ENCODE measurements at places on chromosomes 7 and 10. TPM values are rescaled to one million over a fixed set of nuclear protein-coding genes. Genes with fewer than 3 reads are reported as not detected.

DNA sequence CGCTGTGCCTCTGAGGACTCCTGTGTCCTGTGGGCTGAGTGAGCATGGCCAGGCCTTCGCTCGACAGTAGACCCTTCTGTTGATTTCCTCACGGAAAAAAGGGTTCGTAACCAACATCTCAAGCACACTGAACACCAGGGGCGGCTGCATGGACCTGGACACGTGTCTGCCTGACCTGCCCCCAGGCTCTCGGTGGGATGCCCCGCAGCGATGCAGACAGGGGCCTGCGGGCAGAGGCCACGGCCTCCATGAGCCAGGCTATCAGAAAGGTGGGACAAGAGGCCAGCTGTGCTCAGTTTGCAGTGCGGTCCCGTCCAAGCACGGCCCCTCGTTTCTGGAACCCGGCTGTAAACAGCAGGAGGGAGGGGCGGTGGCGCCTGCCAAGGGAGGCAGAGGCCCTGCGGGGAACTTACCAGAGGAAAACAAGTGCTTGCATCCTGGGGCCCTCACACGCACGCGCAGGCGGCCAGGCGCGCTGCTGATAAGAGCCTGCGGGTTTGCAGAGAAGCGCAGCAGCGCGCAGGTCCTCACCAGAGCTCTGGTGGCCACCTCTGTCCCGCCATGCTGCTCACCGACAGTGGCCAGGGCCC is 10.6 kb downstream of the GPR146 start:
- no peak for DNase-seq

- DNase-seq = peak; percentile 96
Measured at GRCh38 chr7:46930366-46930765, 651.5 kb downstream of the TNS3 start.

DNA sequence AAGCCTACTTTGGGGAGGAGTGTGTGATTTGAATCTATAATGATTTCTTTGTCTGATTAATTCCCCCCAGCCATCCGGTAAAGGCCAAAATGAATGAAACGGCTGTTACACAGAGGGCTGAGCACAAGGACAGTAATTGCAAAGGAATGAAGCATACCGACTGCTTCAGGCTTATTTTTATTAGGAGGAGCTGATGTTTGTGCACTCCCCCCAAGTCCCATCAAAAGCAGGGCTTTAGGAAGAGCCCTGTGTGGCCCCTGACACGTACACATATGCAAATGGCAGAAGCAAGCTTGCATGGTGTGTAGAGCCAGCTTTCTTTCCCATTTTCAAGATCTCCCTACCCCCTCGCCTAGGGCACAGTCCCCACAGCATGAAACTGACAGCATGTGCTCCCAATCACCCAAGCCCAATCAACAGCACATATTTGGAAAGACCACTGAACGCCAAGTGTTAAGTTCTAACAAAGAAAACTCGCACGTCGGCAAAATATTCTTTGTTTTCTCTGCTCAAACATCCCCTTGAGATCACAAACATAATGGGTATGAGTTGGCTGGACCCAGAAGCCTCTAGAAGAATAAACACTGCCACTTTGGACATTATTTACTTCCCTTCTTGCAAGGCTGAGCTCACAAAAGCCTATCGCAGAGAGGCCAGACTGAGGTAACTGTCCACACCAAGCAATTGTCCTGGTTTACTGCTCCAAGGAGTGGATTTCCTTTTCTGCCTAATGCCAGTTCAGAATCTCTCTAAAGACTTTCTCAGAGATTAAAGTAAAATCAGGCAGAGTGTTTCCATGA is 143.0 kb downstream of the CUBN start:
- DNase-seq = peak; percentile 95

GRCh38 chr7:13420726-13421125 is 568.7 kb downstream of the ETV1 start:
- DNase-seq = no peak

DNA sequence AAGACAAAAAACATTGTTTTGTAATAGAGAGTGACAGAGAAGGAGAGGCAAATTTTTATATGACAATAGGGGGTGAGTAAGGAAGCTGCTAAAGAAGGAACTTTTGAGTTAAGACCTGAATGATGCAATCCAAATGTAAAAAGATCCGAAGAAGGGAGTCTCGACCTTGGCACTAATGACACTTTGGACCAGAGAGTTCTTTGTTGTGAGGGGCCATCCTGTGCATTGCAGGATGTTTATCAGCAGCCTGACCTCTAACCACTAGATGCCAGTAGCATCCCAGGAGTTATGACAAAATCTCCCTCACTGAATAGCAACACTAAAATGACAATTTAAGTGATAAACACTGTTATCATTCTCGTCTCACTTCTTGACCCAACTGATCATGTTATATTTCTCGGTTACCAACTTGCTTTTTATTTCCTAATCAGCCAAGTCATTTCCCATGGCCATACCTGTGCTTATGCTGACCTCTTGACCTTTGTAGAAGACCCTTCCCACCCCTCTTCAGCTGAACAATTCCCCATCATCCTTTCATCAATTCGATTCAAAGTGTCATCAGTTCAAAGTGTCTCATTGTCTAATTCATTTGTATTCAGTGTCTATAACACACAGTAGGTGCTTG is 30.0 kb downstream of the DGKI start:
- no peak for DNase-seq

DNA sequence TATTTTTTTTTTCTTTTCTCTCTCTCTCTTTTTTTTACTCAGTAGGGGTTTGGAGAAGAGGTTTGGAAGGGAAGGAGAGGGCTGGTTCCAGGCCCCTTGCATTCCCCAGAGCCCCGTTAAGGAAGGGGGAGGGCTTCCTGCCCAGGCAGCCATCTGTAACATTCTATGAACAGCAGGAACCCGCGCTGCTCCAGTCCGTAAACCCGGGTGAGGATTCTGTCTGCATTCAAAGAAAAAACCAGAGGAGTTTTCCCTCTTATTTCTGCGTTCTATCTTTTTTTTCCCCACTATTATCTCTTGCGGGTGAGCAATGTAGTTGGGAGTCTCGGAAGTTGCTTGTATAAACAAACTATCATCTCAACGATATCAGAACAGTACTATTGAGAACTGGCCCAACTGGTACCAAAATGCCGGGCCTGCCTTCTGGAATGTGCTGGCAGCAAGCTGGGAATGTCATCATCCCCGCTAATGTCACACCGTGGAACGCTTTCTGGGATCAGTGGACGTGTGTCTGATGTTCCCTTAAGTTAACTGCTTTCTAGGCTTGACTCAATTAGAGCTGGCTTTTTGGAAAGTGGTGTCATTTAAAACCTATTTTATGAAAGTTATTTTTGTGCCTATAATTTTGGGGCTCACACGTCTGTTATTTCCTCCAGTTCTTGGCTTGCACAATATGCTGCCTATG is 153.1 kb upstream of the MEOX2 start:
- DNase-seq = no peak

DNA sequence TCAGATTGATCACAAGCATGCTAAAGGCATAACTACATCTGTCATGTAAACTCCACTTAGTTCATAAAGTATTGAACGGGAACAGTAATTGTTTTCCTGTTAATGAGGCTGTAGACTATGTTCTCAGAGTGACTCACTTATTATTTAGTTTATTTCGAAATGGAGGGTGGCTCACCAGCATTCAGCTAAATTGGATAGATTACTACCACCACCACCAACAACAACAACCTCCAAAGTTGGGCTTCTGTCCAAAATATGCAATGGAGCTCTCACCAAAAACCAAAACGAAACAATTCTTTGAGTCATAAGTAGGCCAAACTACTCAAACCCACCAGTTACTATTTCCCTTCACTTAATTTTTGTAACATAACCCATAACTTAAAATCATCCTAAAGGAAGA is 127.9 kb upstream of the NRBF2 start:
- peak; percentile 83 for DNase-seq

DNA sequence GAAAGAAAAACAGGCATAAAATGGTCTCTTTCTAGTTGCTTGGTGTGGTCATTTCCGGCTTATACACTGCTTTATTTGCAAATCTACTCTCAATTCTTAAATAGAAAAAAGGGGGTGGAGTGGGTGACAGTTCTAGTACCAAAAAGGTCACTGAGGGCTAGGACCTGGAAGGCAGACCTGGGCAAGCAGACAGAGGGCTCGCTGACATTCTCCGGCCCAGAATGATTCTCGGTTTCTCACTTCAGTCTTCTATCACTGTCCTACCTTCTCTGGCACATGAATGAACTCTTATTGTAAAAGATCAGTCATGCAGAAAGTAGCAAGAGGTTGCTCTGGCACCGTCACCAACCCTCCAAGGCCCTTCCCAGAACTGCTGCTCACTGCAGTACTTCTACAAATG is 54.0 kb downstream of the MALSU1 start:
- no peak for DNase-seq

DNA sequence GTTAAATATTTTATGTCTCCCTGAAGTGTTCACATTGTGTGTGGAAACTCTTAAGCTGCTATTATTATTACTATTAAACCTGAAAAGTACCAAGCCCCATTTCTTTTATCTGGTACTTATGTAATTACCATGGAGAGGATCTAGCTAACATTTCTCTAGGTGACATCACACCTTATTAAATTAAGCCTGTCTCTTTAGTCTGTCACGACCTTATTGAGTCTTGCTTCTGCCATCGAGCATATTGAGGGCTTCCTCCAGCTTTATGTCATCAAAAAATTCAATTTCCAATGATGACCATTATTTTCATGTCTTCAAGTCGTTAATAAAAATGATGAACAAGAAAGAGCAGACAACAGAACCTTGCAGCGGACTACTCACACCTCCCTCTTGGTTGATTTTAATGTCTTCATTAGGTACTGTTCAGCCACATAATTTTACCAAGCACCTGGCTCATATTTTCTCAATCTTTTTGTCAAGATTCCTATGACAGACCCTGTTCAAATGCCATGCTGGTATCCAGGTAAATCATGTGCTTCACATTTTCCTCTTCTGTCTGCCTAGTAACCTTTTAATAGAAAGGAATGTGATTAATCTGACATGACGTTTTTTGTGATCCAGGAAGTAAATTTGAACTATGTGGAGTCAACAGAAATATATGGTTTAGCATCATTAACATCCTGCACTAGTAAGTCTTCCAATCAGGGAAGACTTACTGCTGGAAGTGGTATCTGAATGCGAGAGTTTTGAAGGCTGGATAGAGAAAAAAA is 556.7 kb downstream of the SORCS3 start:
- no peak for DNase-seq

GRCh38 chr7:133015888-133016287 is 66.0 kb downstream of the CHCHD3 start:
- no peak for DNase-seq

GRCh38 chr10:114783686-114784085 is 37.9 kb upstream of the FHIP2A start:
- DNase-seq = no peak

DNA sequence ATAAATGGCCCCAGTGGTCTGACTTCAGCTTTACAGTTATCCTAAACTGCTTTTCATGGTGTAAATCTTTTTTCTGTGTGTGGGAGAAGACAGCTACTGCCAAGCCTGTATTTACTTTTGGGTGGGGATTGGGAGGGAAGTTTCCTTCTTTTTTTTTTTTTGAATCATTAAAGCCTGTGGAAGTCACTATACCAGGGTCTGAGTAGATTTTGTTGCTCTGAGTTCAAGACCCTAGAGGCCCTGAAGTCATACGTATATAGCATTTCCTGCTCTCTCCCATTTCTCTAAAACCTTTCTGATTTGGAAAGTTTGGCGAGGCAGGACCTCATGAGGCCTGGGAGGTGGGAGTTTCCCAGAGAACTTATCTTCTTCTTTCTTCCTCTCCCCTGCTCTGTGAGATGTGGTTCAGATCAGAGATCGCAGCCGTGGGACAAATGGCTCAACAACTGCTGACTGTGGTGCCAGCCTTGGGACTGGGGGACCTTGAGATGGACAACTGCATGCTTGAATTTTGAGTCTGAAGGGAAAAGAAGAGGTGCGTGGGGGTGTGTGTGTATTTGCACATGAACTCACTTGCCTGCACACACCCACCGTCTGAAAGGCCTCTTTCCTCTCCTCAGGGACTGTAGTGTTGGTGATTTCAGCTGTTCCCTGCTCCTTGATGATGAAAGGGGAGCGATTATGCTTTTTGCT is 18.1 kb downstream of the LRMDA start:
- DNase-seq = no peak

DNA sequence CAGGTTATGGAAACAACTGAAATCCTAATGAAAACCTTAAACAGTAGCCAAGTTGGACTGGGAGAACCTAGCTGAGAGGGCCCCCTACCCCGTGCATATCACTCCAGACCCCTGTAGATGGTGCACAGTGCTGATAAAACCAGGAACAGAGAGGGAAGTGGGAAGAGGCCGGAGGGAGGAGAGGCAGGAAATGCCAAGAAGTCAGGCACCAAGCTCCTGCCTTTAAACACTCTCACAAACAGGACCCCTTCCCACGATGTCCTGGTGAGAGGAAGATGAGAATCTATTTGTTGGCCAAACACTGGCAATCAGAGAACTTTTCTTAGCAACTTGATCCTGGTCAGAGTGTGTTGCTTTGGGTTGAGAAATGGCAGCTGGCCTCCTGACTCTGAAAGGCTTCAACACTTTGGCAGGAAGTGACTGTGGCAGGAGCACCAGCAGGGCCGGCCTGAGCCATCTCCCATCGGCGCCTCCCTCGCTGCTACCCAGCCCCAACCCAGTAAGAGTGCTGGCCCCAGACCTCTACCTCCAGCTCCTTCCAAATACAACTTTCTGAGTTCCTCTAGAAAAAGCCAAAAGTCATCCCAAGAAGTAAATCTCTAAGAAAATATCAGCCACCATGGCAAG is 39.5 kb downstream of the GSDME start:
- DNase-seq = no peak

DNA sequence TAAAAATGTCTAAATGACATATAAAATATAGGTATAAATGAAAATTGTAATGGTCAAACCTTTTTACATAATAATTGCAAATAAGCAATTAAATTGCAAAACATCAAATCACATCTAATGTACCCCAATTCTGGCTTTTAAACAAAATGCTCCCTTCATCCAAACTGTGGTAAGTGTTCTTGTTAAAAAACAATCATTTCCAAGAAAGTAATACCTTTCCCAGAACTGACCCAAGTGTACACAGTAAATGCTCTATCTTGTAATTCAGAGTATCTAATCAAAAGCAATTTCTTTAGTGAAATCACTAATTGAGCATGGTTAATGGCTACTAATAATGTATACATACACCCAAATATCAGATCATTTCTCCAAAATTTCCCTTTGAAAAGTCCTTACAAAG is 28.0 kb downstream of the ITGB1 start:
- DNase-seq = no peak

GRCh38 chr7:134724606-134725005 is 54.8 kb upstream of the CALD1 start:
- DNase-seq = no peak

SLC26A5 gene
- total RNA-seq = not detected

CPEB3 gene
- 1.2 TPM for total RNA-seq

ZNF804B gene
- not detected for total RNA-seq

SYT15B gene
- total RNA-seq = 1.5 TPM

MOGAT3 gene
- not detected for total RNA-seq

MKX gene
- 3.9 TPM for total RNA-seq

PGAM2 gene
- 0.70 TPM for total RNA-seq

CDCA7L gene
- 12.1 TPM for total RNA-seq

SLC16A9 gene
- total RNA-seq = 4.4 TPM

Measured in astrocyte (in vitro differentiated cells and primary cell).